Fibroblast of skin of right biceps (primary cell): ENCODE measurements at places on chromosomes 16 and 17.

DNA sequence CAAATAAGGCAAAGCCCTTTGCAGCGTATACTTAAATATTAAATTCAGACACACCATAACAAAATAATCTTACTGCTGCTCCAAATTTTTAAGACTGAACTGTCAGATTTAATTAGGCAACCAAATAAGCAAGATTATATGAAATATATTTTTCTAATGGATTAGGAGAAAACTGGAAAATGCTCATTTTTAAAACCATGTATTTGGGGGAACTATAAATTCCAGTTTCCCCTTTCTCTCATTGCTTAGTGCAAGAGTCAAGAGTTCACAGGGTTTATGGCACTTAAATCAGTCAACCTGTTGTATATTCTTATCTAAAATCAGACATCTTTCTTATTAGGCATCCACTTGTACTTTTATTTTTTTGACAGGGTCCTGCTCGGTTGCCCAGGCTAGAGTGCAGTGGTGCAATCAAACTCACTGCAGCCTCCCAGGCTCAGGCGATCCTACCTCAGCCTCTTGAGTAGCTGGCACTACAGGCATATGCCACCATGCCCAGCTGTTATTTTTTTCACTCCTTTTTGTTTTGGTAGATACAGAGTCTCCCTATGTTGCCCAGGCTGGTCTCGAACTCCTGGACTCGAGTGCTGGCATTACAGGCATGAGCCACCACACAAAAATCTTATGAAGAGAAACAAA is 2.1 kb upstream of the KANSL1 start:
- no peak for DNase-seq

- no peak for DNase-seq
Measured at GRCh38 chr17:48735062-48735351, 6.5 kb upstream of the HOXB13 start.

DNA sequence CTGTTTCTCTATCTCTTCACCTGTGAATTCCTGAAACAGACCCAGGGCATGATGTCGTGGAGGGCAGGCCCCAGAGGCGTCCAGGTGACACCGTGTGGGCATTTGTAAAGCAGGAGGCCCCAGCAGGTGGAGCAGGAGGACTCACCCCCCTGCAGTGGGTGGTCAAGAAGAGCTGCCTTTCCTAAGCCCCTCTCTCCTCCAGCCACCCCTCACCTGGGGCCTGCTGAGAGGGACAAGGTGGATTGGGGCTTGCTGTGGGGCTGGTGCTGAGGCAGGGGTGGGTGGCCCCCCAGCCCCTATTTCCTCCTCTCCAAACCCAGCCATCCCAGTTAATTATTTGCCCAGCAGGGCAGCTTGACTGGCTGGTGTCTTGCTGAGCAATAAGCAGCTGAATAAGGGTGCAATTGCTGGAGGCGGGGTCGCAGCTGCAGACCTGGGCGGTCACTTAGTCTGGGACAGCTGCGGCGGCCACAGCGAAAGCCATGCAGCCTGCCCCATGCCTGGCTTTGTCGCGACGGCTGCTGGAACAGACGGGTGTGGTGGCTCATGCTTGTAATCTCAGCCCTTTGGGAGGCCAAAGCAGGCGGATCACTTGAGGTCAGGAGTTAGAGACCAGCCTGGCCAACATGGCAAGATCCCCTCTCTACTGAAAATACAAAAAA is 56.4 kb downstream of the JPH3 start:
- DNase-seq, result no peak

DNA sequence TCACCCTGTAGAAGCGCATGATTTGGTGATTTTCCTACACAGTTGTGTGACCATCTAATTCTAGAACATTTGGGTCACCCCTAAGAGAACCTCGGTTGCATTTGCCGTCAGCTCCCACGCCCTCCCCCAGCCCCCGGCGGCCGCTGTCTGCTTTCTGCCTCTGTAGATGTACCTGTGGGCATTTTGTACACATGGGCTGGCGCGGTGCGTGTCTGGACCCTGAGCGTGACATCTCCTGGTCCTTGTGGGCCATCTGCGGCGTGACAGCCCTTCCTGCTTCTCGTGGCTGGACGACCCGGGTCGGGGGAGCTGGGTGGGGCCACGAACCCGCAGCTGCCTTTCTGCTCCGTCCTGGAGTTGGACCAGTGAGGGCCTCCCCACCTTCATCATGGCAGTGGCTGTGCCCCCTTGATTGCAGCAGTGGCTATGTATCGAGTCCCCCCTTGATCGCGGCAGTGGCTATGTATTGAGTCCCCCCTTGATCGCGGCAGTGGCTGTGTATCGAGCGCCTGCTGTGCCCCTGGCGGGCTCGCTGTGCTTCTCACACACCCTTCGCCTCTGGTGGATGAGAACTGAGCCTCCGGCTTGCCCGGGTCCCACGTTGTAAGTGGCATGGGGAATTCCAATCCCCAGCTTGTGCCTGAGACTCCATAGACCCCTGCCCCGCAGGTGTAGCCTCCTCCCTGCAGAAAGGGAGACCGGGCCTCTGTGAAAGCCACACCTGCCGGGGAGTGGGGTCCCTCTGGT is 24.1 kb downstream of the GSE1 start:
- DNase-seq, result no peak

- peak; percentile 1 for DNase-seq
Measured at GRCh38 chr17:68906638-68907037, 48.6 kb downstream of the ABCA8 start.

DNA sequence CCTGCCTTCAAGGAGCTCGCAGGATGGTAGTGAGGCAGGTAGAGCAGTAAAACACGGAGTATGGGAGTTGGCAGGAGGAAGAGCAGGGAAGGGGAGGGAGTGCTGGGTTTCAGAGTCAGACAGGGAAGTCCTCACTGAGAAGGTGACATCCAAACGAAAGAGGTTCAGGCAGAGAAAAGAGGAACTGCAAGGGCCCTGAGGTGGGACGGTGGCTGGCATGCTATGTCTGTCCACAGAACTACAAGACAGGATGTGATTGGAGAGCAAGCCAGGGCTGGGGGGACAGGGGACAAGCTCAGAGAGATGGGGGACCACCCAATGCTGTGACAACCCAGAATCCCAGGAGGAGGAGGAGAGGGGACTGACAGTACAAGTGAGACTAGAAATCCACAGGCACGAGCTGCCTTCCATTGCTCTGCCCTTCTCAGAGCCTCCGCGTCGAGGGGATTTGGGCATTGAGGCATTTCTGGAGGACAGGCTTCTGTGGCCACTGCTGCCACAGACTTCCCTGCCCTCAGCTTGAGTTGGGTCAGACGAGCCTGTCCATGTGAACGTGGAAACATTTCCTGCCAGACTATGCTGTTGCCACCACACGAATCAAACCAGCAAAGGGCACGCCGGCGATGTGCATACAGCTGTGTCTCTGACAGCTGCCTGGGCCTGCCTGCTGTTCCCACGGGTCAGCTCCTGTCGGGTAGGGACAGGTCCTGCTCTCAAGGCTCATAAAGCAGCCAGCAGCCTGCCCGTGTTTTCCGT is 100.1 kb downstream of the RAB11FIP4 start:
- DNase-seq, result no peak

DNA sequence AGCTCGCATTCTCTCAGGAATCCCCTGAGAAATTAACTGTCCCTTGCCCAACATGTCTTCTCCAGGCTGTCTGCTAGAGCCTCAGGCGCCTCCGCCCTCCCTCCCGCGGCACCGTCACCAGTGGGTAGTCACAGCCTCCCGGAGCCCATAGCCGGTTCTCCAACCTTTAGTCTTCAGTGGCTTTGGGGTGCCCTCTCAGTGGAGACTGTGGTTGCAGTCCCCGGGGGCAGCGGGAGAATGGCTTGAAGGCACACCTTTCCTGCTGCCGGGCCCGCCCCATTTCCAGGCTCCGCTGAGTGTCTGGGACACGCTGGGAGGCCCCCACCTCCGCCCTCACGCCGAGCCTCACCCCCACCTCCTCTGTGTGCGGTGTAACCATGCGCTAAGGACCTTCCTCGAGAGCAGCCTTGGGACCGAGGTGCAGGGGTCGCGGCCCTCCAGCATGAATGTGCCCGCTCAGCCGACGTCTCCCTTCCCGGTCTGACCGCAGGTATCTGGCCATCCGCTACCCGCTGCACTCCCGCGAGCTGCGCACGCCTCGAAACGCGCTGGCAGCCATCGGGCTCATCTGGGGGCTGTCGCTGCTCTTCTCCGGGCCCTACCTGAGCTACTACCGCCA is 1.7 kb downstream of the GALR2 start:
- no peak for DNase-seq

GRCh38 chr16:14409563-14409962 is 220.5 kb downstream of the PARN start:
- DNase-seq, result peak; percentile 97

DNA sequence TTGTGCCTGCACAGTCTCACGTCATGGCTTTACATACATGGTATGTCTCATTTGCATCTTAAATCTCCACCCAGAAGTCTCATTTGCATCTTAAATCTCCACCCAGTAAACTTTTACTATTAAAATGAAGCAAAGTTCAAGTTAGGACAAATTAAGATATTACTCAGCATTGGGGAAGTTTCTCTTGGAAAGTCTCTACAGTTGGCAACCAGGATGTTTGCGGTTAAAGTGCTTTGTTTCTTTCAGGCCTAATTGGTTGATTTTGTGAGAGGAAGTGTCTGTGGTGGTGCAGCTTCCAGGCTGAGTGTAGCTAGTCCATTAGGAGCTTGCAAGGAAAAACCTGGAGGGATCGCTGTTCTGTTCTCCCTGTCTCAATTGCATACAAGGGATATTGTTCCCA is 1373.3 kb upstream of the GOT2 start:
- DNase-seq, result peak; percentile 75

DNA sequence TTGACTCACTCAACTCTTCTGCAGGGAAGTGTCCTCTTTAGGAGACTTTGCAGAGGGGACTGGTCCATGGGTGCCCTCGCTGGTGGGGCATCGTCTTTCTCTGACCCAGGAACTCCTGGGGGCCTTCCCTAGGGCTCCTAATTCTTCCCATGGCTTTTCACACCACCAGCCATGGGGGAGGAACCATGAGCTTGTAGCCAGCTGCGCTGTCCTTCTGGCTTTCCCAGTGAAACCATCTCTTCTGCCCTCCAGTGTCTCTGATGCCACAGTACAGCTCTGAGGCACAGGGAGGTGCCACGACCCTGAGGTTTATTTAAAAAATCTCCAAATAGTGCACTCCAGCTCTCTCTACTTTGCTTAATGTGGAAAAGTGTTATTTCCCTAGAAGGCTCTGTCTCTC is 78.6 kb downstream of the SDR42E1 start:
- no peak for DNase-seq

- DNase-seq, result peak; percentile 27
Measured at GRCh38 chr17:63476854-63477479, at the start of gene ACE. ACE (plus strand) TSS chr17:63477061; CDS start chr17:63477095, 34 bp downstream.

DNA sequence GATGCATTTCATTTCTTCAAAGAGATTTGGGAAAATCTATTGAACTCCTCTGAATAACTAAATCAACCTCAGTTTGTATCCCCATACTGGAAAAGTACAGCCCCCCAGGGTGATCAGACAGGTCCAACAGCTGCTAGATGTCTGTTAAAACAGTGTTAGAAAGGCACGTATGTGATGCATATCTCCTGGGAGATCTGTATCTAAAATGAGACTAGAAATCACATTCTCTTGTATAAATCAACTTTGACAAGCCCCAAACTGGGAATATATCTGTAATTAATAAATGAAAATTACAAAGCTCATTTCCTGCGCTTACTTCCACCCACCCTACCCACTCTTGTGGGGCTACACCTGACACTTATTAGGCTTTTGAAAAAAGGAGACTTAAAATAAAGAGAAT is 3.8 kb upstream of the KIF2B start:
- no peak for DNase-seq

GRCh38 chr17:28112606-28113005 is 70.1 kb downstream of the NLK start:
- DNase-seq, result peak; percentile 52
